ENCODE measurements at places on chromosomes 7 and 10. TPM values are rescaled to one million over a fixed set of nuclear protein-coding genes. Genes with fewer than 3 reads are reported as not detected.

DNA sequence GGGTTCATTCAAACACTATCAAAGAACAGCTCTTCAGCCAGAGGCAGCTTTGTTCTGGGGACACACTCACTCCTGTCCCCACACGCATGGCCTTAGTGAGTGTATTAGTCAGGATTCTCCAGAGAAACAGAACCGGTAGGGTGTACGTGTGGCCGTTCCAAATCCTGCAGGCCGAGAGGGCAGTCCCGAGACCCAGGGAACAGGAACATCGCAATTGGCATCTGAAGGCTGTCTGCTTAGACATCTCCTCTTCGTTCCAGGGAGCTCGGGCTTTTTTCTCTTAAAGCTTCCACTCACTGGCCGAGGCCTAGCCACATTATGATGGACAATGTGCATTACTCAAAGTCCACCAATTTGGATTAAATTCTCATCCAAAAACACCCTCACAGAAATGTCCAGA lies 523.3 kb downstream of the GLRX3 start:
- no peak overlapping the region for H3K27ac ChIP-seq
- H3K4me1 ChIP-seq, result no peaks in the 10 kb centered on the region
- H3K36me3 ChIP-seq, result no peaks in the 10 kb centered on the region
- no peak for DNase-seq

- H3K27ac ChIP-seq, result no peak overlapping the region
- no peaks in the 10 kb centered on the region for H3K4me1 ChIP-seq
- no peak overlapping the region for H3K4me3 ChIP-seq
- no peak for DNase-seq
- no peaks in the 10 kb centered on the region for H3K27me3 ChIP-seq
Observed at GRCh38 chr7:31204071-31204470, 136.5 kb downstream of the NEUROD6 start.

DNA sequence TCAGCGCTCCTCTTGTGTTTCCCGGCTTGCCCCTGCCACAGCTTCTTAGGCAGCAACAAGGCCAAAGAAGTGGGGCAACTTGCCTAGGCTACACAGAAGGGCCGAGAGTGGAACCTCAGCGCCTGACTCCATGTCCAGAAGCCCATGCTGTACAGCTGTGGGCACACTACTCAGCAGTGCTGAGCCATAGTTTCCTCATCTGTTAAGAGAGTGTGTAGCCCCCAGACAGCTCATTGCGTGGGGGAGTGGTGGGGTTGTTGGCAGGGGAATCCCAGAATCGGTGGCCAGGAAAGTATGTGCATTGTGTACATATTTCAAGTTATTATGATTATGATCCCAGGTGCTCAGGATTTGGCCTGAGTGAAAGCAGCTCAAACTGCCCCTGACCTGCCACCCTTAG lies 96.2 kb downstream of the CDH23 start:
- no peak for DNase-seq
- H3K4me1 ChIP-seq, result no peaks in the 10 kb centered on the region
- no peaks in the 10 kb centered on the region for H3K36me3 ChIP-seq
- no peak overlapping the region for H3K4me3 ChIP-seq

GRCh38 chr10:63286340-63286739 lies 153.2 kb downstream of the NRBF2 start:
- no peak for DNase-seq
- no peak overlapping the region for H3K4me3 ChIP-seq
- H3K27ac ChIP-seq, result no peak overlapping the region
- H3K27me3 ChIP-seq, result no peaks in the 10 kb centered on the region
- H3K4me1 ChIP-seq, result no peaks in the 10 kb centered on the region
- H3K36me3 ChIP-seq, result no peaks in the 10 kb centered on the region

NEURL1 gene
- total RNA-seq, result 0.22 TPM
